ENCODE measurements at places on chromosomes 3 and 15.
A peak's percentile ranks its signal among the peaks of the same experiment; 100 is the strongest.

DNA sequence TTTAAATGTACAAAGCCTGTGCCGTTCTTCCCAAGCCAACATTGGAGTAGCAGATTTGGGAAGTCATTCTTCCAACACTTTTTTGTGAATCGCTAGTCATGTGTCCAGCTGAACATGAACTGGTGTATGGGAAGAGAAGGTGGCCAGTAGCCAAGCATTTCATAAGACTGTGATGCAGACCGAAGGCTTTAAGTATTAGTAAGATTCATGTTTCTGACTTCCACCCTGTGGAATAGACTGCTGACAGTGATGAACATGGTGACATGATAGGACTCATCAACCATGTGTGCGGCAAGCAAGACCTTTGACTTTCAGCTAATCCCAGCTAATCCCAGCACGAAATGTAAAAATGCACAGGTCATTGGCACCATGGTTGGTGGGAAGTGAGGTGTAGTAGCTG is 48.3 kb upstream of the THSD4 start:
- DNase-seq, result peak; percentile 92

DNA sequence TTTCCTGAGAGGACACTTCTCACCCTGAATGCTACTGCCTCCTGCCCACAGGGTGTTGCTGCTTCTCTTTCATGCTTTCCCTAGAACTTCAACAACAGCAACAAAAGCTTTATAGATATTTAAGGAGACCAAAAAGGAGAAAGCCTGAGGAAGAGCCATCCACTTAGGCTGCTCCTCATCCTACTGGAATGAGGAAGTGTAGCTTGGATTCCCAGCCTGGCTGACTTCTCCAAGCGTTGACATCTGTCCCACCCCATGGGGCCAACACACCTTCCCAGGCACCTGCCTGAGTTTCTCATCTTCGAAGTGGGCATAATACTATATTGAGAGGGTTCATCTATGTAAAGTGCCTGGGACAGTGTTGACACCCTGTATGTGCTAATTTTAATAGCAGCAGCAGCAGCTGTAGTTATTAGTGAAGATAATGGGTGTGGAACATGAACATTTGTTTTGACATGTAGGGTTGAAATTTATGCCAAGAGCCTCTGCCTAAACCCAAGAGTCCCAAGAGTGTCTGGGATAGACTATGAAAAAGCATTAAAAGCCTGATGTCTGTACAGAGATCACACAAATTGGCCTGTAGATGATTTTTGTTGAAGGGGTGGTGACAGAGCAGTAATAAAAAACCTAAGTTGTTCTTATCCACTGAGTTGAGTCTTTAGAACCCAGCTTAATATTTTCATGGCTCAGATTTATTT is 96.5 kb upstream of the PIAS1 start:
- no peak for DNase-seq

DNA sequence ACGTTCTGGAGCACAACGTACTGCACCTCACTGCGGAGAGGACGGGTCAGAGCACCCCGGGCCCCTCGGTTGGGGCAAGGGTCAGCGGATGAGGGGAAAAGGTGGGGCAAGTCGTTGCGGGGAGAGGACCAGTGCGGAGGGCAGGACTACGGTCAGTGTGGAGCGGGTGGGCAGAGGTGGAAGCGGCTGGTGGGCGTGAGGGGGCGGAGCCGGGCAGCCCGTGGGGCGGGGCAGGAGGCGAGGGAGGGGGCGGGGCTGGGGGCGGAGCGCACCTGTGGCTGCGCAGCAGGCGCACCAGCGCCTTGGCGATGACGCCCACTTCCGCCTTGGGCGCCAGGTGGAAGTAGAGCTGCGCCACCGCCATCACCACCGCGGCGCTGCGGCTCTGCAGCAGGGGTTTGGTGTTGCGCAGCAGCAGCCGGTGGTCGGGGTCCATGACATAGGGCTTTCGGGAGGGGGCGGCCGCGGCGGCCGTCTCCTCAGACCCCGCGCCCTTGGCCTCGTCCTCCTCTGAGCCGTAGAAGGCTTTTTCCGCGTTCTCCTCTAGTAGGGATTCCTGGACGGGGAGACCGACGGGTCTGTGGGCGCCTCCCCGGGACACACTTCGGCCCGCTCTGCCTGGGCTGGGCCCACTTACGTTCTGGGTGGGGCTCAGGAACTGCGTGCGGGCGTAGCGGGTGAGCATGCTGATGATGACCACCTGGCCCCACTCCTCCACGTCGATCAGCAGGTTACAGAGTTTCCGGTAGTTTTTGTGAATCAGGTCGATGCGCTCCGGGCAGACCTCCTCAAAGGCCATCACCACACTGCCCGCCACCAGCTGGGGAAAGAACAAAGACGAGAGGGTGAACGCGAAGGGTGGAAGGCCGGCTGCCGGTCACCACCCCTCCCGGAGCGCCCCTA is 29.2 kb downstream of the AP3B2 start:
- DNase-seq, result no peak

DNA sequence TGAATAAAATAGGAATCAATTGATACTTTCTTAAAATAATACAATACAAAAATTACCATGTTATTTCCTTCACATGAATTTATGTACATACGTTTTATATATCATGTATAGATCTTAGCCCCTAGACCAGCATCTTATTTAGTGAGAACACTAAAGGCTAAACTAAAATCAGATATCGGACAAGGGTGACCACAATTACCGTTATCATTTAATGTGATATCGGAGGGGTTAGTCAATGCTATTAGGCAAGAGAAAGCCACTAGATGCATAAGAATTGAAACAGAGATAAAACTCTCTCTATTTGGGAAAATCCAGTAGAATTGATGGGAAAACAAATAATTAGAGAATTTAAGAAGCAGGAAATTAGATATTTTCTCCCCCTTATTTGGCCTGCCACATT is 46.5 kb upstream of the TIMP4 start:
- no peak for DNase-seq

- peak; percentile 78 for DNase-seq
Measured at GRCh38 chr15:62071711-62072308, 5.0 kb downstream of the C2CD4A start.

DNA sequence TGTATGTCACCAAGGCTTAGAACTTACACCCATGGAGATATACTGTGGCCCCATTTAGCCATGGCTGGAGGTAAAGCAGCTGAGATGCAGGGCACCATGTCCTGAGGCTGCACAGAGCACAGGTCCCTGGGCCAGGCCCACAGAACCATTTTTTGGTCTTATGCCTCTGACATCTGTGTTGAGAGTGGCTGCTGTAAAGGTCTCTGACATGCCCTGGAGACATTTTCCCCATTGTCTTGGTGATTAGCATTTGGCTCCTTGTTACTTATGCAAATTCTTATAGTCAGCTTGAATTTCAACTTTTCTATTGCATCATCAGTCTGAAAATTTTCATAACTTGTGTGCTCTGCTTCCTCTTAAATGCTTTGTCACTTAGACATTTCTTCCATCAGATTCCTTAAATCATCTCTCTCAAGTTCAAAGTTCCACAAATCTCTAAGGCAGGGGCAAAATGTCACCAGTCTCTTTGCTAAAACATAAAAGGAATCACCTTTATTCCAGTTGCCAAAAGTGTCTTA is 701.3 kb downstream of the EPHA3 start:
- DNase-seq, result no peak

GRCh38 chr3:123011447-123011846 is 16.1 kb downstream of the SEMA5B start:
- no peak for DNase-seq

All from fibroblast of pulmonary artery (primary cell).